ENCODE measurements at places on chromosomes 13 and 19. TPM values are rescaled to one million over a fixed set of nuclear protein-coding genes. Genes with fewer than 3 reads are reported as not detected.

GRCh38 chr19:54137699-54138488, at the start of gene CNOT3:
Gene CNOT3 (plus strand): TSS chr19:54137762. CDS start chr19:54142979, 5,217 bp downstream.
- peak within 1 kb of the TSS; percentile 93 for H3K4me3 ChIP-seq
- peaks cover 14% of the 10 kb centered on the region for H3K36me3 ChIP-seq
- no peaks in the 10 kb centered on the region for H3K27me3 ChIP-seq

Gene ADAT3
- total RNA-seq, result 9.6 TPM

DNA sequence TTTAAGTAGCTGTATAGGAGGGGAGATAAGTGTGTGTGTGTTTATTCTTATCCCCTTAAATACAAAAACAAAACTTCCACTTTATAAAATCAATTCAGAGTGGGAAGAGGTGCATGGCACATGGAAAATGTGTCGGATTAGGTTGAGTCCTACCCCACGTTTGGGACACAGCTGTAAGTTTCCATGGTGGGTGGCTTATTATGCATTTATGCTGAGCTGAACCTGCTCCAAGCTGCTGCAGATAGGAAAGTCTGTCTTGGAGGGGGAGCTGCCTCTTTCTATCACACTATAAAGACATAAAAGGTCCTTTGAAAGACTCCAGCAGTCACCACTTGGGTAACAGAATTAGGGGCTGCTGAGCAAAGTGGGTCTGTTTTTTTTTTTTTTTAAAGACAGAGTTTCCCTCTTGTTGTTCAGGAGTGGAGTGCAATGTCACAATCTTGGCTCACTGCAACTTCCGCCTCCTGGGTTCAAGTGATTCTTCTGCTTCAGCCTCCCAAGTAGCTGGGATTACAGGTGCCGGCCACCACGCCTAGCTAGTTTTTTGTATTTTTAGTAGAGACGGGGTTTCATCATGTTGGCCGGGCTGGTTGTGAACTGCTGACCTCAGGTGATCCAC, 15.2 kb downstream of the ACTN4 start:
- no peak overlapping the region for H3K4me3 ChIP-seq
- peaks cover 61% of the 10 kb centered on the region for H3K4me1 ChIP-seq
- H3K27ac ChIP-seq, result no peak overlapping the region
- no peak for DNase-seq
- no peaks in the 10 kb centered on the region for H3K27me3 ChIP-seq

- H3K27ac ChIP-seq, result no peak overlapping the region
- no peak overlapping the region for H3K4me3 ChIP-seq
- H3K36me3 ChIP-seq, result no peaks in the 10 kb centered on the region
- DNase-seq, result no peak
- H3K27me3 ChIP-seq, result no peaks in the 10 kb centered on the region
These were observed 651.2 kb upstream of the MIR17HG start for GRCh38 chr13:90696254-90696653.

Gene FFAR1
- 0.18 TPM for total RNA-seq

Gene PTH2
- total RNA-seq, result not detected

Gene CARD8
- 117 TPM for total RNA-seq

- H3K4me3 ChIP-seq, result no peak overlapping the region
- no peaks in the 10 kb centered on the region for H3K4me1 ChIP-seq
- H3K27ac ChIP-seq, result no peak overlapping the region
These were observed 129.8 kb downstream of the KCTD12 start for GRCh38 chr13:76756451-76756850.

DNA sequence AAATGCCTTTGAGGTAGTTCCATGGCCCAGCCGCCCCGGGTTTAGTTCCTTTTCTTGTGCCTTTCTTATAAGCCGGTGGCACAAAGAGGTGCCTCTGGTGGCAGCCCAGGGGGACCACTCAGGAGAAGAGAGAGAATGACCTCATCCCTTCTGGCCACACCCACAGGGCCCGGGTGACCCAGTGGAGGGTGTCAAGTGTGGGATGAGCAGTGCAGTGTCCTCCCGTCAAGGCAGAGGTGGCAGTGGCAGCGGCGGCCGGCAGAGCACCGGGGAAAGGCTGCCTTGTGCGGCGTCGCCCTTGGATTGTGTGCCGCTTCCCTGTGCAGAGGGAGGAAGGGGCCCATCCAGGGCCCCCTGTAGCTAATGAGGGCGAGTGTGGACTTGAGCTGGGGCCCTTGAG, 47.9 kb downstream of the KDM4B start:
- peaks cover 4% of the 10 kb centered on the region for H3K36me3 ChIP-seq
- DNase-seq, result no peak
- H3K27me3 ChIP-seq, result no peaks in the 10 kb centered on the region
- H3K4me1 ChIP-seq, result no peaks in the 10 kb centered on the region
- H3K4me3 ChIP-seq, result no peak overlapping the region

DNA sequence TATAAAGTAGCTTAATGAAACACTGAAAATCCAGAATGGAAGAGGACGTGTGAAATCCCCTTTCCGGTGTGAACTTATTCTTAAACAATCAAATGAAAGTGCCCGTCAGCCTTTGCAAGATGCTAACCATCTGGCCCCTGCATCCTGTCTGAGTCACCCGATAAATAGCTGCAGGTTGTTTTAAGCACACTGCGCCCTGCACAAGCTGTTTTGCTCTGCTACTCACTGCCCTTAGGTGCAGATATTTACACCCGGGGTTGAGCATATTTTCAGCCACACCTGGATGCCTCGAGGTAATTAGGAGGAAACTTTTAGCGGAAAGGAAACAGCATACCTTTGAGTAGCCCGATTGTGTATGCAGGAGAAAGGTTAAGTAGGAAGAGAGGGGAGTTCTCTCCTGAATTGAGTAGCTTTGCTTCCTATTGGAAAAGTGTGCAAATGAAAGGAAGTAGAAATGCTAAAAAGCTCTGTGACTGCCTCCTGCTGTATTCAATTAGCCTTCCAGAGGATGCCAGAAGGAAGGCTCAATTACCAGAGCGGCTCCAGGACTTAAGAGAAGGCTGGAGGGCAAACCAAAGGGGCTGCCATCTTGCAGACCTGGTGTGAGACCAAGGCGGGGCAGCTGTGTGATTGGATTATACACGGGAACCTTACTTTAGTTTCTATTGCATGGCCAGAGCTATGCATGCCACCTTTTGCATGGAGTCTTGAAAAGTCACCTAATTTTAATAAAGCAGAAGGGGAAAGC, 42.5 kb downstream of the IRS2 start:
- H3K36me3 ChIP-seq, result no peaks in the 10 kb centered on the region
- no peak overlapping the region for H3K4me3 ChIP-seq
- peaks cover 13% of the 10 kb centered on the region for H3K27me3 ChIP-seq
- H3K27ac ChIP-seq, result no peak overlapping the region
- no peak for DNase-seq

Gene HIF3A
- not detected for total RNA-seq

GRCh38 chr19:12641456-12641855, 25.1 kb downstream of the MAN2B1 start:
- H3K27me3 ChIP-seq, result no peaks in the 10 kb centered on the region
- H3K27ac ChIP-seq, result no peak overlapping the region
- no peak overlapping the region for H3K4me3 ChIP-seq
- peaks cover 20% of the 10 kb centered on the region for H3K36me3 ChIP-seq
- no peak for DNase-seq
- peaks cover 9% of the 10 kb centered on the region for H3K4me1 ChIP-seq

- no peaks in the 10 kb centered on the region for H3K4me1 ChIP-seq
- H3K27me3 ChIP-seq, result peaks cover 2% of the 10 kb centered on the region
- no peak overlapping the region for H3K4me3 ChIP-seq
- H3K27ac ChIP-seq, result no peak overlapping the region
- no peak for DNase-seq
- no peaks in the 10 kb centered on the region for H3K36me3 ChIP-seq
These were observed 120.1 kb upstream of the CSNK1A1L start for GRCh38 chr13:37225414-37226070.

DNA sequence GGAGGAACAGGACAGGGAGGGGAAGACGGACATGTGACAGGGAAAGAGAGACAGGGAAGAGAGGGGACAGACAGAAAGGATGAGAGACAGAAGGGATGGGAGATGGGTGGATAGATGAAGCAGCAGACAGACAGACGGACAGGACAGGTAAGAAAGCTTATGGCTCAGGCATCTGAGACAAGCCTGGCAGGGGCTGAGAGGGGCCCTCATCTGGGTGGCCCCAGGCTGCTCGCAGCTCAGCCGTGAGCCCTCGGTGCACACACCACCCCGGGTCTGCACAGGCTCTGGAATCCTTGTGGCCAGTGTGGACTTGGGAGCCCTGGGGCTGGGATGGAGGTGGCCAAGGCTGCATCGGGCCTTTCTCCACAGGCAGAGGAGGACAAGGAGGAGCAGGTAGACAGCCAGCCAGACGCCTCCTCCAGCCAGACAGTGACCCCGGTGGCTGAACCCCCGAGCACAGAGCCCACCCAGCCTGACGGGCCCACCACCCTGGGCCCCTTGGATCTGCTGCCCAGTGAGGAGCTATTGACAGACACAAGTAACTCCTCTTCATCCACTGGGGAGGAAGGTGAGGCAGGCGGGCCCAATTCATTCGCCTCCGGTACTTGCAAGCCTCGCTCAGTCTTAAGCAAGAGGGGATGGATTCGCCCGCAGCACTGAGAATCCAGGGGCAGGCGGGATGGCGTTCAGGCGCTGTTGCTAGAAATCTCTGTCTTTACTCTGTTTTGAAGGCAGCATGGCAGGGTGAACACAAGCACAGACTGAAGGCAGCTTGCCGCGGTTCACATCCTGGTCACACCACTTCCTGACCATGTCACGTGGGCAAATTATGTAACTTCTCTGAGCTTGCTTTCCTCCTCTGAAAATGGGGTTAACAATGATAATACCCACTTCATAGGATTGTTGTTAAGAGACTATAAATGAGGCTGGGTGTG, 14.0 kb downstream of the GRAMD1A start:
- DNase-seq, result peak; percentile 51
- peaks cover 49% of the 10 kb centered on the region for H3K4me1 ChIP-seq
- no peaks in the 10 kb centered on the region for H3K27me3 ChIP-seq
- peaks cover 50% of the 10 kb centered on the region for H3K36me3 ChIP-seq
- peak overlapping the region; percentile 57 for H3K4me3 ChIP-seq
- peak overlapping the region; percentile 77 for H3K27ac ChIP-seq

GRCh38 chr13:31264151-31264550, 64.4 kb downstream of the B3GLCT start:
- H3K36me3 ChIP-seq, result peaks cover under 1% of the 10 kb centered on the region
- H3K27me3 ChIP-seq, result no peaks in the 10 kb centered on the region
- no peak for DNase-seq
- H3K4me1 ChIP-seq, result no peaks in the 10 kb centered on the region
- H3K27ac ChIP-seq, result no peak overlapping the region

Gene LILRB2
- total RNA-seq, result not detected

GRCh38 chr13:113763961-113764792, 5.2 kb downstream of the TMEM255B start:
- H3K4me1 ChIP-seq, result peaks cover 7% of the 10 kb centered on the region
- peaks cover 5% of the 10 kb centered on the region for H3K36me3 ChIP-seq
- H3K27me3 ChIP-seq, result peaks cover 37% of the 10 kb centered on the region
- H3K27ac ChIP-seq, result no peak overlapping the region

- H3K4me3 ChIP-seq, result no peak overlapping the region
- H3K4me1 ChIP-seq, result no peaks in the 10 kb centered on the region
- DNase-seq, result no peak
- H3K27ac ChIP-seq, result no peak overlapping the region
These were observed 227.9 kb downstream of the TEX29 start for GRCh38 chr13:111548301-111548700.

Gene RNF225
- total RNA-seq, result 1.6 TPM

DNA sequence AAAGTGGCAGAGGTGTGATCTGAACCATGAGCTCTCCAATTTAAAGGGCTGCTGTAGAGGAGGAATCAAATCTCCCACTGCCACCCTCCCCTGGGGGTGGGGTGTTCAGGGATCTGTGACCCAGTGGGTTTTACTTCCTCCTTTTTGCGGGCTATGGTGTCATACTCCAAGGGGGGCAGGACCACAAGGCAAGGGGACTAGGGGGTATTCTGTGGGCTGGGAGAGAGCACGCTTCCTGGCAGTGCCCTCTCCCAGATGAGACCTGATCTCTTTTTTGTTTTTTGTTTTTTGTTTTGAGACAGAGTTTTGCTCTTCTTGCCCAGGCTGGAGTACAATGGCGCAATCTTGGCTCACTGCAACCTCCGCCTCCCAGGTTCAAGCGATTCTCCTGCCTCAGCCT, 10.3 kb downstream of the PLD3 start:
- H3K4me1 ChIP-seq, result peaks cover 18% of the 10 kb centered on the region
- H3K27ac ChIP-seq, result no peak overlapping the region
- no peak for DNase-seq
- H3K4me3 ChIP-seq, result no peak overlapping the region
- H3K36me3 ChIP-seq, result peaks cover 2% of the 10 kb centered on the region

GRCh38 chr13:79674765-79675515, 194.0 kb downstream of the NDFIP2 start:
- H3K27ac ChIP-seq, result no peak overlapping the region
- no peak overlapping the region for H3K4me3 ChIP-seq
- H3K36me3 ChIP-seq, result no peaks in the 10 kb centered on the region
- peaks cover 2% of the 10 kb centered on the region for H3K27me3 ChIP-seq

Gene DAND5
- 0.10 TPM for total RNA-seq

- no peaks in the 10 kb centered on the region for H3K27me3 ChIP-seq
- H3K27ac ChIP-seq, result no peak overlapping the region
- no peaks in the 10 kb centered on the region for H3K4me1 ChIP-seq
- H3K4me3 ChIP-seq, result no peak overlapping the region
- DNase-seq, result no peak
These were observed 20.5 kb upstream of the C1QTNF9 start for GRCh38 chr13:24288870-24289269.

GRCh38 chr19:43966079-43966694, 15.2 kb downstream of the ZNF221 start:
- H3K27me3 ChIP-seq, result peaks cover 2% of the 10 kb centered on the region
- no peak overlapping the region for H3K4me3 ChIP-seq
- no peak overlapping the region for H3K27ac ChIP-seq
- H3K4me1 ChIP-seq, result no peaks in the 10 kb centered on the region

DNA sequence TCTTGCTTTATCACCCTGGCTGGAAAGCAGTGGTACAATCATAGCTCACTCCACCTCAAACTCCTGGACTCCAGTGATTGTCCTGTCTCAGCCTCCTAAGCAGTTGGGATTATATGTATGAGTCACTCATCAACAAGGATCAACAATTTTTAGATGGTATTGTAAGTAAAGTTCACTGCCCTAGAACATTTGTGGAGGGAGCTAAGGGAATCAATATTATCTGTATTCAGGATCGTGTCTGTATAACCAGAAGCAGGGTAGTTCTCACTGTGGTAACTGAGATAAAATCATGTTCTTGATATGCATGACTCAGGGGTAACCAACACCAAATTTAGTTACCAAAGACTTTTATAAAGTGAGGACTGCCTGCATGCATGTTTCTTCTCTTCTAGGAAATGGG, 27.0 kb downstream of the ZMYM5 start:
- H3K4me3 ChIP-seq, result no peak overlapping the region
- peaks cover 47% of the 10 kb centered on the region for H3K36me3 ChIP-seq
- peaks cover 10% of the 10 kb centered on the region for H3K4me1 ChIP-seq
- H3K27me3 ChIP-seq, result no peaks in the 10 kb centered on the region

Gene EDNRB
- not detected for total RNA-seq

DNA sequence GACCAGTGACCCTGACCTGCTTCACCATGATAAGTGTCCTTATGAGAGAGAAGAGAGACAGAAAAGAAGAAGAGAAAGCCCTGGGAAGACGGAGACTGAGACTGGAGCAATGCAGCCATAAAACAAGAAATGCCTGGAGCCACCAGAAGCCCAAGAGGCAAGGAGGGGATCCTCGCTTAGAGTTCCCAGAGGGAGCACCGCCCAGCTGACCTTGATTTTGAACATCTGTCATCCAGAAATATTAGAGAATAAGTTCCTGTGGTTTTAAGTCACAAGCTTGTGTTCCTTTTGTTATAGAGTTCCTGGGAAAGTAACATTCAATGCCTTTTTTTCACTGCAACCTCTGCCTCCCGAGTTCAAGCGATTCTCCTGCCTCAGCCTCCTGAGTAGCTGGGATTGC, 20.2 kb downstream of the CERS1 start:
- no peak overlapping the region for H3K4me3 ChIP-seq
- peaks cover 5% of the 10 kb centered on the region for H3K4me1 ChIP-seq
- peaks cover 3% of the 10 kb centered on the region for H3K27me3 ChIP-seq
- H3K27ac ChIP-seq, result no peak overlapping the region

Data from activated T-helper 1 cell treated with anti-CD3 and anti-CD28 coated beads, Interleukin-12 subunit alpha, Interleukin-12 subunit beta, Interleukin-2, Interleukin-4 antibody, amounts not matched to agents 30 ng/mL and 10 ng/mL and 1 ng/mL, durations not matched to agents 14 hours and 24 hours and 36 hours (primary cell).